ENCODE measurements at places on chromosomes 7 and 10.
A peak's percentile ranks its signal among the peaks of the same experiment; 100 is the strongest.

DNA sequence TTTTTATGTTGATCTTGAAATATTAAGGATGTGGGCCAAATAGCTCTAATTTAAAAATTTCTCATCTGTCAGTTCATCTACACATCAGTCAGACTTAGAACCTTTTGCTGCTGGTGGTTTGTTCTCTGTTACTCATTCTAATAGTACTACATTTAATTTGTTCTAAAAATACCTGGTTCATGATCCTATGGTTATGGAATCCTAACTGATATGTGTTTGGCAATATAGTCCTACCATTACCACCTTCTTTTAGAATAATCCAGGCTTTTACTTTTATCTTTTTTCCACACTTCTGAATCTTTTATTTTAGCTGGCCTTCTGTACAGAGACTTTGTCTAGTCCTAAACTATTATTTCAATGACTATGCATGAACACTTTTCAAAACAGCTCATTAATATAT lies 116.9 kb downstream of the SVOPL start:
- no peak for DNase-seq

GRCh38 chr10:5538446-5538845 lies 13.7 kb downstream of the CALML3 start:
- peak; percentile 48 for DNase-seq

- DNase-seq, result no peak
These were observed 66.6 kb downstream of the VWC2 start for GRCh38 chr7:49839863-49840645.

- no peak for DNase-seq
These were observed 25.0 kb downstream of the SORCS3 start for GRCh38 chr10:104666106-104666505.

GRCh38 chr7:98315318-98315993 lies 34.0 kb downstream of the BRI3 start:
- DNase-seq, result no peak

- DNase-seq, result no peak
These were observed 60.4 kb downstream of the MEOX2 start for GRCh38 chr7:15626041-15626440.

- DNase-seq, result no peak
These were observed 44.5 kb downstream of the MKI67 start for GRCh38 chr10:128081720-128082119.

GRCh38 chr10:36492590-36493515 lies 632.5 kb upstream of the ANKRD30A start:
- peak; percentile 40 for DNase-seq

DNA sequence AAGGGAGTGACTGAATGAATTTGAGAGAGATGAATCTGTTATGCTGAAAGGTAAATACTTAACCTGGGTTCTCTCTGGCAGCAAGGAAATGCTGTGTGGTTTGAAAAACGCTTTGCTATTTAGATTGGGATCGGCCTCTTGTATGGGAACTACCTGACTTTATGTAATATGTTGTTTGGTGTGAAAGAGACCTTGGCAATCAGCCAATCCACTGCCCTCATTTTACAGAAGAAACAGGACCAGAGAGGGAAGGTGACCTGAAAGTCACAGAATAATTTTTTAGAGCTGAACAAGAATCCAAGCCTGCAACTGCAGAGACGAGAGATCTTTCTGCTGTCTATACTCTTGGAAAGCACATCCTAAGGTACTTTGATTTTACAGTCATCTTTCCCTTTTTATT lies 1.0 kb downstream of the BUD31 start:
- no peak for DNase-seq

DNA sequence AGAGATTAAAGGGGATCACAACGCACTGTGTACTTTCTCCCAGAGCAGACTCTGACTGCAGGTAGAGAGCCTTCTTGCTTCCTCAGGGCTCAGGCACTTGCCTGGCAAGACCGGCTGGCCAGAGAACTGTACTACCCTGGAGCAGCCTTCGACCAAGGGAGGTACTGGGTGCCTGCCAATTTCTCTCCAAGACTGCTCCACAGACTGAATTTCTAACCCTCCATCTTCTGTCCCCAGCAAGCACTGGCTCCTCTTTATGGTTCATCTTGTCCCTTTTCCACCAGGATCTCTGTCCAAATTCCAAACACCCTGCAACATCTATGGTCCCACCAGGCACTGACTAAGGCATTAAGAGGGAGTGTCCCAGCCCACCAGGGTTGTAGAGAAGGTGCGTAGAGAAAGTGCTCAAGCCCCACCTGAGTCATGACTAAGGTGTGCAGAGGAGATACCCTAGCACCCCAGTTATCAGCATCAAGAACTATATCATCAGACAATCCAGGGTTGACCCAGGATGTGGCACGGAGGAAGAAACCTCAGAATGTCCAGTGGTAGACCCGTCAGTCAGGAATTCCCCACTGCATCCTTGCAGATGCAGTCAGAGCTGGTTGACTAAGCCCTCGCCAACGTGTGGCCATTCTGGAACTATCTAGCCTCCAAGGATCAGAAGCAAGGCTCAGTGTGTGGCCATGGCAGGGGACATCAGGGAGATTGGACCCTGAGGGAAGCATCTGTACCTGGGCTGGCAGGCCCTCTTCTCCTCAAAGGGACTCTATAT lies 60.9 kb upstream of the CAMK2B start:
- DNase-seq, result peak; percentile 41

GRCh38 chr7:111998326-111998725 lies 207.9 kb downstream of the DOCK4 start:
- DNase-seq, result no peak

GRCh38 chr10:77922566-77923179 lies 3.9 kb downstream of the DLG5 start:
- no peak for DNase-seq

GRCh38 chr7:638256-639011 lies 88.1 kb upstream of the DNAAF5 start:
- no peak for DNase-seq

DNA sequence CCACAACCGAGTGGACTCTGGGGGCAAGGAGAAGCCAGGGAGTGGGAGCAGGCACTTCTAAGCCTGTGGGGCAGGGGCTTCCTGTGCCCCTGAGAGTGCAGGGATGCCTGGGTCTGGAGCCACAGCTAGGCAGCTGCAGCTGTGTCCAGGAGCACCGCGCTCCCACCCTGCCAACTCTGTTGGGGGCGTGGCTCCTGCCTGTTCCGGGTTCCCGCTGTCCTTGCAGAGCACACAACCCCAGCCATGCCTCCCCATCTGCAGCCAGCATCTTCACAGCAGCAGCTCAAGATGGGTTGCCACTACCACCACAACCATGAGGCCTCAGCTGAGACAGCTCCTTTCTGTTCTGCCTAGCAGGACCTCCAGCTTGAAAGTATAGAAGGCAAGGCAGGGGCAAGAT lies 8.6 kb downstream of the PAX4 start:
- no peak for DNase-seq

DNA sequence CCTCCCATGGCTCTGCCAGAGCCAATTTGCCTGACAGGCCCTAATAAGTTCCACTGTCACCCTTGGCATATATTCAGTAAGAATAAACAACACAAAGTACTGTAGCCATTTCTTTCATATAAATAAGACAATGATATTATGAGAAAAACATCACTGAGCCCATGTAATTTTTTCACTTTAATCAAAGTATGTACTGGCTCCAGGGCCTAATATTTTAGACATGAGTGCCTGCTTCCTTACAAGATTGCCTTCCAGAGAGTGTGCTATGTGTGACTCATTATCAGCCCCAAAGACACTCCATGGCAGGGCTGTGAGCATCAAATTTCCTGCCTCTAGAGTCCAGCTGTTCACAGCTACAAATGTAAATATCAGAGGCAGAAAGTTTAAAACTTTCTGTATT lies 297.6 kb downstream of the LHFPL3 start:
- DNase-seq, result no peak

- peak; percentile 26 for DNase-seq
These were observed 34.3 kb upstream of the NPVF start for GRCh38 chr7:25262586-25262985.

DNA sequence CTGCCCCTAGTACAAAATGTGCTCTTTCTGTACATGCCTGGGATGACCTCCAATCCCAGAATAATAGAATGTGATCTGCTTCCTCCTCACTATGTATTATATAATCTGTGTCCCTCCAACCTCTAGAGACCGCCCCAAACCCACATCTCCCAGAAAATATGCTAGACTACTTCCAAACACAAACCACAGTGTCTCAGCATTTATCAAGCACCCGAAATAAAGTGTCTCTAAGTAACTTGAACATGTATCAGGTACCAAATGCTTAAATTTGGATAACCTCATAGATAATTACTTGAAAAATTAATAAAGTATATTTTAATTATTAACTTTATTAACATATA lies 16.1 kb downstream of the LYZL1 start:
- no peak for DNase-seq

GRCh38 chr7:49878089-49878488 lies 104.7 kb downstream of the VWC2 start:
- no peak for DNase-seq

DNA sequence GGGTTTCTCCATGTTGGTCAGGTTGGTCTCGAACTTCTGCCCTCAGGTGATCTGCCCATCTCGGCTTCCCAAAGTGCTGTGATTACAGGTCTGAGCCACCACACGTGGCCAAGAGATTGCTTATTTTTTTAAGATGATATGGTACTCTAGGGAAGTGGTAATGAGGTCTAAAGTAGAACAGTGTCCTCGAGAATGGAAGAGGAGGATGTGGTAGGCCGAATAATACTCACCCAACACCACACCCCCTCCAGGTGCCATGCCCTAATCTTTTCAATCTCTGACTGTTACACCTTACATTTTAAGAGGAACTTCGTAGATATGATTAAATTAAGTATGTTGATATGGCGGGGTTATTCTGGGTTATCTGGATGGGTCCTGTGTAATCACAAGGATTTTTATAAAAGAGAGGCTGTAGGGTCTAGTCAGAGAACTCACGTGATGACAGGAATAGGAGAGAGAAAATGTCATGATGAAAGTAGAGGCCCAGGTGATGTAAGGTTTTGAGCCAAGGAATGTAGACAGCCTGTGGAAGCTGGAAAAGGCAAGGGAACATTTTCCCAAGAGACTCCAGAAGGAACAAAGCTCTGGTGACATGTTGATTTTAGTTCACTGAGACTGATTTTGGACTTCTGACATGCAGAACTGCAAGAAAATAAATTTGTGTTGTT lies 29.5 kb downstream of the CDK13 start:
- DNase-seq, result no peak

DNA sequence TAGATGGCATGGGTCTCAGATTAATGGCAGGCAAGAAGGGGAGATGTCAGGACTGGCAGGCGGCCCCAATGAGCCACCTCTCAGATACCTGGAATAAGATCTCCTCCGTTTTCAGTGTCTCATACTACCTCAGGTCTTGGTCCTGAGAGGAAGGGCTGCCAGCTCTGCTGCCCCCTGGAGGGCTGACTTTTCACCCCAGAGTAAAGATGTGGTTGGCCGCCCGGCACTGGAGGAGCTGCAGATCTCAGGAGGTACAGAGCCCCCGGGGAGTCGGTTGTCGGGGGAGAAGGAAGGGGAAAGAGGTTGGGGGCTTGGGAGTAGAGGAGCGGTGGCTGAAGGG lies 642 bp upstream of the COL13A1 start:
- peak; percentile 60 for DNase-seq

DNA sequence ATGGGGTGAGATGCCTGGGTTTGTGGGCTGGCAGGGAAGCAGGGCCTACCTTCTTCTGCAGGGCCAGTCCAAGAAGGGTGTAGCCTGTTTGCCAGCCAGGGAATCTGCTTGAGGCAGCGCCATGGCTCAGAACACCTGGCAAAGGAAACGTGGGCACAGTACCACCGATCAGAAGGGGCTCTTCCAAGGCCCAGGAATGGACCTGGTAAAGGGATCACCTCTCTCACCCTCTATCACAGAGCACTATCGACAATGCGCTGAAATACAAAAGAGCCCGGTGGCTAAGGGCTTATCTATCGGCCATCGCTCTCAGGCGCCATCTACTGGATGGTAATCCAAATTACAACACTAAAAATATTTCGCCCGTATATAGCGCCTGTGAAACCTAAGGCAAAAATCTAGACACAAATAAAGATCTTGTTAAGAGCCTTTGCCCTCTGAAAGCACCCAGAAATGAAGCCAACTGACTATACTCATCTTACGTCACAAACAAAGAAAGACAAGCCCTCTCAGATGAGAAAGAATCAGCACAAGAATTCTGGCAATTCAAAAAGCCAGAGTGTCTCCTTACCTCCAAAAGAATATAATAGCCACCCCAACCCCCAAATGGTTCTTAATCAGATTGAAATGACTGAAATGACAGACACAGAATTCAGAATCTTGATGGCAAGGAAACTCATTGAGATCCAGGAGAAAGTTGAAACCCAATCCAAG lies 217.8 kb upstream of the HPS1 start:
- DNase-seq, result peak; percentile 30

DNA sequence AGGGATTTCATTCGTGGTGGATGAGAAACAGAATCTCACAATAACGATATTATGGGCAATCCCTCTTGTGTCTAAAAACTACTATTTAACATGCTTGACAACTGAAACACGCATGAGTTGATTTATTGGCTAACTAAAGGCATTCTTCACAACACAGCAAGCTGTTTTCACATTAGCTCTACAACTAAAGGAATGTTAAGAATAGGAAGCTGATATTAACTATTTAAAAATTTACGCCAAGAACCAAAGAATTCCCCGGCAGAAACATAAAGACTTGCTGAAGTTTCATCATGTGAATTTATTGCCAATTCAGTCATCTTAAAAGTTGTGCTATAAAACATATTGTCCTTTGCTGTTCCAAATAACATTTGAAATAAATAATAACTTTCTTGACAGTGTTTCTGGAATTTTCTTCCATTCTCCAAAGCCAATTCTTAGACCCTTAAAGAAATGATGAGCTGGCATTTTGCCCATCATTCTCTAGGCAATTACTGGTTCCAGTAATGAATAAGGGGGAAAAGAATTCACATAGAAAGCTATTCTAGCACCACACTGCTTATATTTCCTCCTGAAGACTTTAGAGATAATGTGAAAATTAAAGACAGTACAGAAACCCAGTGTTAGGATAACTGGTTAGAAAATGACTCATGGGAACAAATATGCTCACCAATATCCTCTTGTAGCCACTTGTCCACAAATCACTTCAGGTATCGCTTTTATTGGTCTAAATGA lies 233.1 kb downstream of the PARD3 start:
- DNase-seq, result peak; percentile 81

- DNase-seq, result peak; percentile 88
These were observed 13.8 kb upstream of the PPIF start for GRCh38 chr10:79333513-79333912.

- DNase-seq, result no peak
These were observed 21.3 kb downstream of the MSRB2 start for GRCh38 chr10:23116486-23117205.

GRCh38 chr10:33566426-33566825 lies 232.0 kb upstream of the NRP1 start:
- no peak for DNase-seq

Measured in cardiac fibroblast (primary cell).